Right ventricle myocardium inferior (tissue), 1 donor: ENCODE measurements at places on chromosomes 1 and 21. TPM values are rescaled to one million over a fixed set of nuclear protein-coding genes. Genes with fewer than 3 reads are reported as not detected.

DNA sequence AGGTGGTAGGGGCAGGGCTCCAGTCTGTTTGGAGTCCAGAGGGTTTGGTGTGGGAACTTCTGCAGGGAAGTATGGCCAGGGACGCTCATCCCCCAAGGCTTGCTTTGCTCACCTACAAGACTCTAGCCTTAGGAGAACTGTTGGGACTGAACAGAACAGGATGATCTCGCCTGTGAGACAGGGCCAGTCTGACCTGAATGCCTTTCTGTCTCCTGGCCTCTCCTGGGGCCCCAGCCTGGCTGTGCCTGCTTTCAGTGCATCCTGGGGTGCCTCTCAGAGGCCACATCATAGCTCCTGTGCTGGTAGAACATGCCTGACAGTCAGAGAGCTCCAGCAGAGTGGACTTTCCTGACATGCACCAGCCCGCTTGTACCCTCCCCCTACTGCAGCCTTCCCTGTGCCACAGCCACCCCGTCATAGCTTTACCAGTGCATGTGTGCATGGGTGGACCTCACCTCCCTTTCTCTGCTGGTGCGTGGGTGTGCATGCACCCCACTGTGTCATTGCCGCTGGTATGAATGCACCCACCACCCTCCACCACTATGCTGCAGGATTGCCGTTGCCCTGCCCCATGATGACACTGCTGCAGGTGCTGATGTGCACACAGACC lies 165.8 kb downstream of the GIPC2 start:
- DNase-seq, result peak; percentile 56

DNA sequence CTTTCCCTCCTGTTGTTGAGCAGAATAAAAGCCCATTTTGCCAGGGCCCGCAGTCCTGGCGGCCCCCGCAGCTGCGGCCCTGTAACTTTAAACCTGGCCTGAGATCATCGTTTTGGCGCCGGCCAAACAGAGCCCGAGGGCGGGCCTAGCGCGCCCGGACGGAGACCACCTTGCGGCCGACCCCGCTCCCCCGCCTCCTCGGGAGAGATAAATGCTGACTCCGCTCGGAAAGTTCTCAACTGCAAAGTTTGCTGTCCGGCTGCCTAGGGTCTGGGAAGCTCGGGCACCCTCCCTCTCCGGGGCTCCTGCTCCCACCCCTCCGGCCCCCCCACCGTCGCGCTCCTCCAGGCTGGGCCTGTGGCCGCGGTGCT lies at the start of gene PDPN:
Gene PDPN, plus strand, starts transcription at position 238 of the 371 bp plus-strand sequence. CDS start 202 bp downstream, outside the sequence.
- no peak for DNase-seq

DNA sequence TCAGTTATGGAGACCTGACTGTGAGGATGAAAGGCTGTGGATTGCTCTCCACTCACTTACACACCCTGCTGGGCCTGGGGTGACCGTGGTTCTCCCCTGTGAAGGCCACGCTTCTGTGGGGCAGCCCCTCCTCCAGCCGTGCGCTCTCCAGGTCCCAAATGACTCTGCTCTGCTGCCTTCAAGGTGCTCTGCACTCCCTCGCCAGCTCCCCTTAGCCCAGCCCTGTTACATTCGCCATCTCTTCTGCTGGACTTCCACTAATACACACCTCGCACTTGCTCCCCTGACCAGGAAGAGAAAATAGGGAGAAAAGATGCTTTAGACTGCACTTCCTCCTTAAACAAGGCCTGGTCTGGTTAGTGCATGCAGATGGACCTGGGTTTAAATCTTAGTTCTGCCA lies 24.6 kb downstream of the OPTC start:
- DNase-seq, result no peak

GRCh38 chr21:26884436-26884835 lies 39.2 kb upstream of the ADAMTS1 start:
- no peak for DNase-seq

DNA sequence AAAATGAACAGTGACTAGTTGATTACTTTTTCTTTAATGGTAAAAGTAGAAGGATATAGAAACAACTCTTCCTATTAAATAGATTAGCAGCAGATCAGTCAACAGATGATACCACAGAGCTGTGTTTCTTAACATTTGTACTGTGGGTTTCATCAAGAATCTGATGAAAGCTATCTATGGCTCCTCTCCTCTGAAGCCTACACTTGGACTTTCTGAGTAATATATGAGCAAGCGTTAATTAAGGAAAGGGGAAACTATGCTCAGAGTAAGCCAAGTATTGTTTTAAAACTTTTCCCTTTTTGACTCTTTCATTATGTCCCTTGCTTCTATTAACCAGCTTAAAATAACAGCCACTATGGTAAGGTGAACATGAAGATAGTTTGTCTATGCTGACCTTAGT lies 10.8 kb downstream of the ARID4B start:
- DNase-seq, result no peak

DNA sequence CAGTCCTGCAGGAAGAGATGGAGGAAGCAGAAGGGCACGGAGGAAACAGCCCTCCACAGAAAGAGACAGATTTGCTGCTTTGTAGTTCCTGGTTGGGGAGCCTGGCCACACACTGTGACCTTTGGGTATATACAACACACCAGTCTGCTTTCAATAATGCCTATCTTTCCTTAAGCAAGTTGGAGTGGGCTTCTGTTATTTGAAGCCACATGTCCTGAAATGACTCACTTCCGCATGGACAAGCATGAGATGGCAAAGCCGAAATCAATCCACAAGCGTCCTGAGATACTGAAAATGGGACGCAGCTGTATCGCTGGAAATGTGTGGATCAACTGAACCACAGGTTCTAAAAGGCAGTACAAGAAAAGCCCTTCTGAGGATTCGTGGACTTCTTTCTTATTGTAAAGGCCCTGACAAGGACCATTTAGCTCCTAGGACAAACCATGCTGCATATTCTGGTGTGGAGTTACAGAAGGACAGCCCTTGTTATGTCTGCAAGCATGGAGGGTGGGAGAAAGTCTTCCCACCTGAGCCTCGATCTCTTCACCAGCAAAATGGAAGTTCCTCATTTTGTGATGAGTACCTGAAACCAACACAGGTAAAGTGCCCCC lies 22.7 kb upstream of the FHAD1 start:
- DNase-seq, result no peak

GRCh38 chr1:181106479-181106878 lies 18.0 kb downstream of the IER5 start:
- DNase-seq, result no peak

DNA sequence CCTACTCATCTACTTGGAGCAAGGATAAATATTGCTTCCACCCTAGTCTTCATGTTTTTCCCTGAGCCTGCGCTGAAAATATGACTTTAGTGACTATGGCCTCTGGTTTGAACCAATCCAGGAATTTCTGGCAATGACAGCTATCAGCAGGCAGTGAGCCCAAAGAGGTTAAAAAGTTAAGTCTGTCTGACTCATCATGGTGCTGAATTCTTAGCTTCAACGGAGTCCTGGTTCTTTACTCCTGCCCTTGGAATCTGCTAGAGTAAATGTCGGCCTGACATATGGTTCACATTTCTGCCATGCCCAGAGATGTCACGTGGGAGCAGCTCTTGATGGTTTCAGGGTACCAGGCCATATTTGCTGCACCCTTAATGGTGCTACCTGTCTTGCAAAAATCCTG lies 351.6 kb upstream of the PLXNA2 start:
- DNase-seq, result no peak

DNA sequence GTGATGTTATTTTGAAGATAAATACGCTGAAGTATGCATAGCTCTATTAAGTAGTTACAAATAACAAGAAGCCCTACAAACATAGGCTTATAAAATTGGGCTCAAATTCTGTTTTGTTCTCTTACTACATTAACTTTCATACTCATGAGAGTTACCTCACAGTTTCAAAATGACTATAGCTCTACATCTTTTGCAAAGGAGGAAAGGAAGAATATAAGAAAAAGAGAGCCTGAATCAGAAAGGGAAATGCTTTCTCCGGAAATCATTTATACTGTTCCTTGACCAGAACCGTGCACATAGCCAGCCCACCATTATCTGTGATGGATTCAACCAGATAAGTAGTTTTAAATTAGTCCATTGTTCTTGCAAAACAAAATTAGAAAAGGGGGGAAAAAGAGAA lies 1252.1 kb downstream of the NCAM2 start:
- no peak for DNase-seq

GRCh38 chr1:80799457-80799856 lies 1001.3 kb upstream of the ADGRL2 start:
- DNase-seq, result no peak

GRCh38 chr1:113192242-113192641 lies 119.2 kb downstream of the LRIG2 start:
- DNase-seq, result no peak

GRCh38 chr1:221279146-221279545 lies 399.9 kb downstream of the HLX start:
- DNase-seq, result no peak

DNA sequence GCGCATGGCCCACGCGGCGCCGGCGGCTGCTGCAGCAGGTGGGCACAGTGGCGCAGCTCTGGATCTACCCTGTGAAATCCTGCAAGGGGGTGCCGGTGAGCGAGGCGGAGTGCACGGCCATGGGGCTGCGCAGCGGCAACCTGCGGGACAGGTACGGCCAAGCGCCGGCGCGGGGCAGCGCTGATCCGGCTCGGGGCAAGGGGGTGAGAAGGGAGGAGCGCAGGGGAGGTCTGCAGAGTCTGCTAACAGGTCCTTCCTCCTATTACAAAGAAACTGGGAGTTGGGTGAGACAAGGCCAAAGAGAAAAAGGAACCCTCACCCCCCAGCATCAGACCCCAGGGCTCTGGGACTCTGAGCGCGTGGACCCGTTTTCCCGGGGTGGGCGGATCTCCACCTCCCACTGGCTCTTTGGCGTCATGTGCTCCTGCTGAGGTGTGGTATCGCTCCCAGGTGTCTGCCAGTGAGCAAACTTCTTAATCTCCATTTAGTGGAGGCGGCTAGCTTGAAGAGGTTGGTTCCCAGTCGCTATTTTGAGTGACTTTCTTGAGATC lies 431 bp downstream of the MTARC1 start:
- DNase-seq, result no peak

DNA sequence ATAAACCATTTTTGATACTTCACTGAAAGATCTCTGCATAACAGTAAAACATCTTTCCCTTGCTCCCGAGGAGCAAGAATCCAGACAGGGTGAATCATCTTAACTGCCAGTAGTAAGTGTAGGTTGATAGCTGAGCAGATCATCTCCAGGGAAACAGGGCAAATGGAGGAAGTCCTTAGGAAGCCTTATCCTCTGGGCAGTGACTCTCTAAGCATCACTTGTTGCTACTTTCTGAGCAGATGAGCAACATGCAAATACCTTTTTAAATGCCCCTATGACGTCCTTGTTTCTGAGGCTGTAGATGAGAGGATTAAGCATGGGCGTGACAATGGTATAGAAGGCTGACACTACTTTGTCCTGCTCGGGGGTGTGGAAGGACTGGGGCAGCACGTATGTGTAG lies 8.9 kb downstream of the OR2T11 start:
- DNase-seq, result no peak

DNA sequence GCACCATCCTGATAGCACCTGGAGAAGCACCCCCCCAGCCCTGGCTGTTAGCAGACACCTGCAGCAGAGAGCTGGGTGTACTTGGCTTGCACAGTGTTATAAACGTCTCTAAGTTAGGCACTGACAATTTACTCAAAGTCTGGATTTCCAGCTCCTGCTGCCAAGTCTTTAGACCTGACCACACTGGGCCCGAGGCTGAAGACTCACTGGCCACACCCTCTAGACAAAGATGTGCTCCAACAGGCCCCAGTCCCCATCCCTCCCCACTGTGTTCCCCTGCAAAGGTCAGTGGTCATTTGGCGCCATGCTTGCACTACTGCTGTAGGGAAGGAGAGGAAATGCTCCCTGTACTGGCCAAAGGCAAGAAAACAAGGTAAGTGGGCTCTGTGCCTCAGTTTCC lies 31.1 kb downstream of the PADI6 start:
- DNase-seq, result no peak

DNA sequence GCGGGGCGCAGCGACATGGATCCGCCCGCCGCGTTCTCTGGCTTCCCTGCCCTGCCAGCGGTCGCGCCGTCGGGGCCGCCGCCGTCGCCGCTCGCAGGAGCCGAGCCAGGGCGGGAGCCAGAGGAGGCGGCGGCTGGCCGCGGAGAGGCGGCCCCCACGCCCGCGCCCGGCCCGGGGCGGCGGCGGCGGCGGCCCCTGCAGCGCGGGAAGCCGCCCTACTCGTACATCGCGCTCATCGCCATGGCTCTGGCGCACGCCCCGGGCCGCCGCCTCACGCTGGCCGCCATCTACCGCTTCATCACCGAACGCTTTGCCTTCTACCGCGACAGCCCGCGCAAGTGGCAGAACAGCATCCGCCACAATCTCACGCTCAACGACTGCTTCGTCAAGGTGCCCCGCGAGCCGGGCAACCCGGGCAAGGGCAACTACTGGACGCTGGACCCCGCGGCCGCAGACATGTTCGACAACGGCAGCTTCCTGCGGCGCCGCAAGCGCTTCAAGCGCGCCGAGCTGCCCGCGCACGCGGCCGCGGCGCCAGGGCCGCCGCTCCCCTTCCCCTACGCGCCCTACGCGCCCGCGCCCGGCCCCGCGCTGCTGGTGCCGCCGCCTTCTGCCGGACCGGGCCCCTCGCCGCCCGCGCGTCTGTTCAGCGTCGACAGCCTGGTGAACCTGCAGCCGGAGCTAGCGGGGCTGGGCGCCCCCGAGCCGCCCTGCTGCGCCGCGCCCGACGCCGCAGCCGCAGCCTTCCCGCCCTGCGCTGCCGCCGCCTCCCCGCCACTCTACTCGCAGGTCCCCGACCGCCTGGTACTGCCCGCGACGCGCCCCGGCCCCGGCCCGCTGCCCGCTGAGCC lies 459 bp downstream of the FOXE3 start:
- no peak for DNase-seq

- no peak for DNase-seq
Measured at GRCh38 chr1:168420177-168420576, 123.6 kb downstream of the XCL2 start.

DNA sequence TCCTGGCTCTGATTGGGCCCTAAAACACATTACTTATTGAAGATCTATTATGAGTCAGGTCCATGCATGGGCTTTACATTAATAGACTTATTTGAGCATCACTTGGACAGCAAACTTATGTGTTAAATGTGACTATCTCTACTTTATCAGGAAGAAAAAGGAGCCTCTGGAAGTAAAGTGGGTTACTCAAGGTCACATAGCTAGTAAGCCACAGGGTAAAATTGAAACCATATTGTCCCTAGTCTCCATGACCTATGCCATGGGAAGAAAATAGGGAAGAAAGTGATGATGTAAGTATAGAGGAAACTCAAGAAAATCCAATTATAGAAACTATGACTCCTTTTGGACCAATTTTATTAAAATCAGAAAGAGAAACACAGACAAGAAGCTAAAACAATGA lies 555.3 kb downstream of the NUF2 start:
- DNase-seq, result no peak

DNA sequence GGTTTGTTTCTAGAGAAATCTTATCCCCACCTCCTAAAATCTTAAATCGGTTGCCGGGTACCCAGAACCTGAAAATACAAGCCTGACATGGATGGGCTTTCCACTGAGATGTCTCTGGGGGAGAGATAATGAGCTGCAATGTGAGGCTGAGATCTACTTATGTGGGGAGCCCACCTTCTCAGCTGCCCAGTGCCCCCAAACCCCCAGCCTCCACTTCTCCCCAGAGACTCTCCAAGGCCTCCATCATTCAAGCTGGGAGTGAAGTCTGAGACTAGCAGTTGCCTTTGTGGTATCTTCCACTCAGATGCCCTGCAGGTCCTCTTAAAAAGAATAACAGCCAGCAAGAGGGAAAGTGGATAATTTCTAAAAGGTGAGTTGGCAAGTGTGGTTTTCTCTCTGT lies 11.7 kb upstream of the ACTRT2 start:
- DNase-seq, result no peak

KCNE2 gene
- not detected for total RNA-seq

RNU1-2 gene
- 4,572 TPM for total RNA-seq

TAS1R1 gene
- total RNA-seq, result not detected

S100A8 gene
- total RNA-seq, result 79.9 TPM

ADGRL2 gene
- 42.2 TPM for total RNA-seq

IL22RA1 gene
- total RNA-seq, result 0.24 TPM
